Cerebellar cortex (tissue), 1 donor: ENCODE measurements at places on chromosomes 6 and 20.

- DNase-seq = peak; percentile 16
Observed at GRCh38 chr6:107670792-107671199, 153.3 kb downstream of the SCML4 start.

GRCh38 chr6:81693266-81693665, 59.2 kb downstream of the TENT5A start:
- no peak for DNase-seq

DNA sequence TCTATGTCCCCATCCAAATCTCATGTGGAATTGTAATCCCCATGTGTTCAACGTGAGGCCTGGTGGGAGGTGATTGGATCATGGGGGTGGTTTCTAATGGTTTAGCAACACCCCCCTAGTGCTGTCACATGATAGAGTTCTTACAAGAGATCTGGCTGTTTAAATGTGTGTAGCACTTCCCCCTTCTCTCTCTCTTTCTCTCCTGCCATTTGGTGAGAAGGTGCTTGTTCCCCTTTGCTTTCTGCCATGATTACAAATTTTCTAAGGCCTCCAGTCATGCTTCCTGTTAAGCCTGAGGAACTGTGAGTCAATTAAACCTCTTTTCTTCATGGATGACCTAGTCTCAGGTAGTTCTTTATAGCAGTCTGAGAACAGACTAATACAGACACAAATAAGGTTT, 165.4 kb downstream of the OGFRL1 start:
- DNase-seq = no peak

GRCh38 chr6:19279273-19279684, 557.9 kb upstream of the ID4 start:
- DNase-seq = peak; percentile 21

DNA sequence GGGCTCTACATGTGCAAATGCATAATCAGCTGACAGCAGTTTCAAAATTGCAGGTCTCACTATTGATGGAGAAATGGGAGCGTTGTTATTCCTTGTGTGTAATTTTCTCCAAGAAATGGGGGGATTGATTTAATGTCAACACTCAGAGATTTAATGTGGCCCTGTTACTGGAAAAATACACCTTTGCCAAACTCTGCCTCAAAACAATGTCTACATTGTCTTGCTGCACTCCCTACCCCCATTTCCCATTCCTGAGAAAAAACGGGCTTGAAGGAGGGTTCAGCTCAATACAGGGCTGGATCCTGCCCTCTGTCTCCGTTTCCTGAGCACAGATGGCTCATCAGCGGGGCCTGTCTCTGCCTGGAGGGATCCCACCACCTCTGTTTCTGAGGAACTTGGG, 18.4 kb downstream of the EDN3 start:
- DNase-seq = no peak

GRCh38 chr6:87393026-87393622, 14.6 kb upstream of the CFAP206 start:
- DNase-seq = peak; percentile 73

DNA sequence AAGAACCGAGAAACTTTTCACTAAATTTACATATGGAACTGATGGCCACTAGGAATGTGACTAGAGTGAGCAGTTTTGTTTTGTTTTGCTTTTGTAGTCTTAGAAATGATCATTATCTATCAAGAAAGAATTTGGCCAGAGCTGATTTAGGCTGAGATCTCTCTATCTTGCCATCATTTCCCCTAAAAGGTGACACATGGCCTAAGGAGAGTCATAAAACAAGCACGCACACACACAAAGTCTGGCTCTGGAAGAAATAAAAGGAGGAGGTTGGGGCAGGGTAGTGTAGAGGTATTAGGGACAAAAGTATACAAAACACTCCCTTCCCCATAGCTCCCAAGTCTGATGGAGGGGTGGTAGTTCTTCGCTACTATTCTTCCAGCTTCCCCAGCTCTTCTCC, 56.4 kb downstream of the RIPOR2 start:
- no peak for DNase-seq

GRCh38 chr6:169707772-169708171, 5.8 kb downstream of the C6orf120 start:
- DNase-seq = no peak

DNA sequence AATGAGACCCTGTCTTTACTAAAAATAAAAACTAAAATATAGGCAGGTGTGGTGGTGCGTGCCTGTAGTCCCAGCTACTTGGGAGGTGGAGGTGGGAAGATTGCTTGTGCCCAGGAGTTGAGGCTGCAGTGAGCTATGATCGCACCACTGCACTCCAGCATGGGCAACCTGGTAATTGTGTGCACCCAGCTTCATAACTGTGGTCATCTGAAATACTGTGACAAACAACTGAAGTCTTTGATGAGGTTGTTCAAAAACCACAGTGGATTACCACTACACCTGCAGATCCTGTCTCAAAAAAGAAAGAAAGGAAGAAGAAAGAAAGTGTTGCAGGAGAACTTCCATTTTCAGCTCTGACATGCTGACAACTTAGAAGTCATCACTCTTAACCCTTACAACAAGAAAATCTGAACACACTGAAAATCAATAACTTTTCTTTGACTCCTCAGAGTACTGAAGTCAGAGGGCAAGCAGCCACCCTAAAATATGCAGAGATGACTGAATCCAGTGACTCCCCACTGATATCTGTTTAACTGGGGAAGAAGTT, 13.8 kb upstream of the ZBP1 start:
- DNase-seq = no peak

DNA sequence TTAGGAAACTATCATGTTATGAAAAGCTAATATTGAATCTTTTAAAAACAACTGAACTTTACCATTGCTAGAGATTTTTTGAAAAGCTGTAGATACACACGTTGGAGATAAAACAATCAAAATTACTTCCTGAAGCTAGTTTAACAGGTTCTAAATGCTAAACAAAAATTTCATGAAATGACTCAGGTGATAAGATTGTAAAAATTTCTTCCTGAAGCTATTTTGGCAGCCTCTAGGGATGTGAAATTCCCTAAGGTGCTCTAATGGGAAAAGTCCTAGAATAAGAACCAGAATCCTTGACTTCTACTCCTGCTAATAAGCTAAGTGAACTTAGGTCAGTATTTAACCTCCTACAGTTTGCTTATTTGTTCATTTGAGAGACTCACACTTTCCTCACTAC, 8.5 kb downstream of the GCM2 start:
- no peak for DNase-seq

DNA sequence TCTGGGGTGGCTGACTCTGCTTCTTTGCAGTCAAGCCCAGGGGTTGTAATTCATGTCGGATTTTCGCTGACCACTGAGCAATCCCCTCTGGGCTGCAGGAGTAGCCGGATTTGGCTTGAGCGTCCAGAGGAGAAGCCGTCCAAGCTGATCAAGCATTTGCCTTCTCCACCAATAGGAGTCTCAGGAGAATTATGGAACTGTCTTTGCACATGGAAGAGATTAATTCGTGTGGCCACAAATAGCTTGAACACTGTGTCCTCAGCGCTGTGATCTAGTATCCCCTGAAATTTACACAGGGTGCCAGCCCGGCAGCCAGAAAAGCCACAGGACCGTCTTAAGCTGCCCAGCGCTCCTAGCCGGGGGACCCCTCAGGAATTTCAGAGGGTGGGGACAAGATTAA, 37.1 kb downstream of the EYA2 start:
- no peak for DNase-seq

GRCh38 chr6:74408844-74409243, 712.8 kb downstream of the CD109 start:
- no peak for DNase-seq

DNA sequence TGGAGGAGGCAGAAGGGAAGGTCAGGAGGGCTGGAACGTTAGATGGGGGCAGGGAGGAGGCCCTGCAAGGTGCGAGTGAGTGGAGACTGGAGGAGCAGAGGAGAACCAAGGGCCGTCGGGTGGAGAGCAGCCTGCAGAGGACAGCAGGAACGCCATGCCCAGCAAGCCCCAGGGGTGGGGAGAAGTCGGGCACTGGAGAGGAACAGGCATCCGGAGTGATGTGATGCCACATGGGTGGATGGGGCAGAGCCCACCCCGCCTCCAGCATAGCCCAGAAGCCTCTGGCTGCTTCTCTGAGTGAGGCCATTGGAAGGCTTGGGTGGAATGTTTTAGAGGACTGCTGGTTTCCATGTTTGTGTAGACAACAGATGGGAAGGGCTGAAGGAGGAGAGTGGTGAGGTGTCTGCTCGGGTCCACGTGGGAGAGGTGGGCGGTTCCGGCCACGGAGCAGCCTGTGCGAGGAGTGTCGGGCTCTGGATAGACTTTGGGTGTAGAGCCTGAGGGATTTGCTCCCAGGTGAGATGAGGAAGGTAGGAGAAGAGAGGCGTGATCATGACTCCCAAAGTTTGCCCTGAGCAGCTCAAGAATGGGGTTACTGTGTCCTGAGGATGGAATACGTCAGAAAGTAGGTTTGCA, 221.4 kb downstream of the SMOC2 start:
- DNase-seq = no peak

DNA sequence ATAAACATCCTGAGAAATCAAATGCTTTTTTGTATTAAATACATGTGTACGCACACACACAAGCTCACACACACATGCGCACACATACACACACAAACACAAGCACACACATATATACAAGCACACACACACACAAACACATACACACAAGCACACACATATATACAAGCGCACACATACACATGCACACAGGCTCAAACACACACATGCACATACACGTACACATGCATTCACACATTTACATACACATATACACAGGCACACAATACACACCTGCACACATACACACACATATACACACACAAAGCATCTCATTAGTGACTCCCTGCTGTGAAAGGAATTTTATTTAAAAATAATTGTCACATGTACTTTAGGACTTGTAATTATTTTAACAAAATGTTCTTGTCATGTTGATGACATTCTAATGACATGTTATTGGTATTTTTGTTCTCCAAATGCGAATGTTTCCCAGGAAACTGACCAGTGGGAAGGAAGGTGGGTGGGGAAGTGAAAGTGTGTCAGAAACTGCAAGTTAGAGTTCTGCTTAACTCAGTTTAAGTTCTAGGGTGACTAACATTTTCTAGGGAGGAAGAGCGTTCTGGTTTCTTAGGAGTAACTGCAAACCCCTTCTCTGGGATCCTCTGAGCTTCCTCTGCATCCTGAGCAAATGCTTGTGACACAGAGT, 113.9 kb upstream of the ZNF217 start:
- peak; percentile 26 for DNase-seq

GRCh38 chr20:20608041-20608440, 104.4 kb downstream of the RALGAPA2 start:
- no peak for DNase-seq

GRCh38 chr20:31767805-31768204, 28.7 kb downstream of the TPX2 start:
- DNase-seq = no peak

GRCh38 chr6:7101290-7101689, 6.5 kb upstream of the RREB1 start:
- DNase-seq = no peak

DNA sequence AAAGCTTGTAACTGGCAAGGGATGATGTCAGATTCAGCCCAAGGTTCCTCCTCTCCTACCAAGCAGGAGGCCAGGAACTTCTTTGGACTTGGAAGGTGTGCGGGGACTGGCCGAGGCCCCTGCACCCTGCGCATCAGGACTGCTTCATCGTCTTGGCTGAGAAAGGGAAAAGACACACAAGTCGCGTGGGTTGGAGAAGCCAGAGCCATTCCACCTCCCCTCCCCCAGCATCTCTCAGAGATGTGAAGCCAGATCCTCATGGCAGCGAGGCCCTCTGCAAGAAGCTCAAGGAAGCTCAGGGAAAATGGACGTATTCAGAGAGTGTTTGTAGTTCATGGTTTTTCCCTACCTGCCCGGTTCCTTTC, 14.4 kb downstream of the TNFAIP3 start:
- DNase-seq = no peak

- no peak for DNase-seq
Observed at GRCh38 chr6:73078908-73079610, 146.2 kb downstream of the KHDC1L start.

DNA sequence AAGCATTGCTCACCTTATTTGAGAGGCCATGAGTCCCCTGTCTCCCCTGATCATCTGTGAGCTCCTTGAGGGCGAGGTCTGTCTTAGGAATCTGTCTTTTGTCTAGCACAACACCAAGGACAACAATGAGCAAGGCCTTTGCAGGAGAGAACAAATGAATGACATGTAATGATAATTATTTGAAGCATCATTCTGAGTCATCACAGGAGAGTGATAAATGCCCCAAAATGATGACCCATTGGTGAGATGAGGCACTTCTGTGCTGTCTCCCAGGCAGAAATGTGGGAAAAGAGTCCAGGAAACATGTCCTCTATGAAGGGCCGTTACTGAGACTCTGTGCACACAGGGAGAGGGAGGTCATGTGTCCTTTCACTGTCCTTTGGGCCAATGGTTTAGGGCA, 105.2 kb upstream of the LRFN2 start:
- no peak for DNase-seq

GRCh38 chr6:6491761-6492160, 96.8 kb upstream of the LY86 start:
- DNase-seq = no peak

DNA sequence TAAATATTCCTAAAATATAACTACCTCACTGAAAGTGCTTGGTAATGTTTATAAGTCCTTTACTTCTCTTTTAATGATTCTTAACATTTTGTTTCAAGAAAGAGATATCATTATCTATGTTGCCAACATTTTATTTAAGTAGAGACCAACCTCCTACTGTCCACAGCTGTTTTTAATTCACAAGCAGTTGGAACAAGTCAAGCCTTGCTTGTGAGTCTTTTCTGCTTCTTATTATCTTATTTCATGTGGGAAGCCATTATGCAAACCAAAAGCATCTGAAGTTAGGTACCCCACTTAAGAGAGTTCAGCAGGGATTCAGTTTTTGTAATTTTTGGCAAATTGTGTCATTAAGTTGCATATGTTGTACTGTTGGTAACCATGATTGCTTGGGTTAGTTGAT, 1714.5 kb downstream of the GRIK2 start:
- DNase-seq = no peak

DNA sequence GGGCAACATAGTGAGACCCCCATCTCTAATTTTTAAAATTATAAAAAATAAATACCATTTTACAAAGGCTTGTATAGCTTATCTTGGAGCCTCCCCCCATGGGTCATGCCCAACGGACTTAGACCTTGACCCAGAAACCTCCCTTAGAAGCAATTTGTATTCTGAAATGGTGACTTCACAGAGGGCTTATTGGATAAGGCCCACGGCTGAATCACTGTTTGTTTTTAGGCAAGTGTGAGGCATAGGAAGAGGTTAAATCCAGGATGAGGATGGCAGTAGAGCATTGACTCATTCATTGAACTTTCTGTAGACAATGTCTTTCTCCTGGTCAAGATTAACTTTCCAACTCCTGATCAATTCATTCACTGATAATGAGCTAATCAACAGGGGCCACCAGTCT, 6.2 kb upstream of the SNAI1 start:
- DNase-seq = no peak

GRCh38 chr6:17886891-17887290, 100.5 kb downstream of the KIF13A start:
- peak; percentile 84 for DNase-seq
